BJ (cell line): ENCODE measurements at places on chromosomes 5 and 9.

DNA sequence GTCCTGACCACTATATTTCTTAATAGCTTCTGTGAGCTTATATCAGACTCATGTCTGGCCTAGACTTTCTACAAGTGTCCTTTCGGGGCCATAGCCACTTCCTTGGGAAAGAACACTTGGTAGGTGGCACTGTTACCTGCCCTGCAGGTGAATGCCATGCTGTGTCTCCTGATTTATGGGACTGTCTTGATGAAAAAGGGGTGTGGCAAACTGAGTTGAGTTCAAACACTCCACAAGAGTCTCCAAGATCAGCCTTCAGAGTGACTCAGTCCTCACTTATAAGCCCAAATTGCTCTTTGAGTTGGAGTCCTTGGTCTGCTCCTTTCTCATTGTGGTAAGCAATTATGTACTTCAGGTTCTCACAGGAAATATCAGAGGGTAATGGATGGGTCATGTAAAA, 9.9 kb upstream of the ANKHD1 start:
- DNase-seq, result no peak

- no peak for DNase-seq
Measured at GRCh38 chr9:122222791-122223190, 6.0 kb downstream of the LHX6 start.

DNA sequence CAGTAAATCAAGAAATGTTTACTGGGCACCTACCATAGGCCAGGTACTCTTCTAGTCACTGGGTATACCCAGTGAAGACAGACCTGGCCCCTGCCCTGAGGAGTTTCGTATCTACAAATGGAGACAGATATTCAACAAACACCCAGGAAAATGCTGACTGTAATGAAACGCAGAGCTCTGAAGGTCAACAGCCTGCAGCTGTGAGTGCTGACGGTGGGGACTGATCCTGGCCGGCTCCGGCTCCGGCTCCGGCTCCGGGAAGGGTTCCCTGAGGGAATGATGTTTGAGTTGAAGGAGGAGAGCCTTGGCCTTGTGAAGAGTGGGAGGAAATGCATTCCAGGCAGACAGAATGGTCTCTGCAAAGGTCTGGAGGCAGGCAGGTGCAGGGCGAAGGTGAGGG, 23.1 kb downstream of the FGFR4 start:
- DNase-seq, result no peak

GRCh38 chr9:18472435-18472834, 1.5 kb upstream of the ADAMTSL1 start:
- no peak for DNase-seq

- DNase-seq, result no peak
Measured at GRCh38 chr5:163832155-163832554, 326.7 kb downstream of the MAT2B start.
